T1000 (cell line): ENCODE measurements at places on chromosomes 11 and 22.
A peak's percentile ranks its signal among the peaks of the same experiment; 100 is the strongest.

DNA sequence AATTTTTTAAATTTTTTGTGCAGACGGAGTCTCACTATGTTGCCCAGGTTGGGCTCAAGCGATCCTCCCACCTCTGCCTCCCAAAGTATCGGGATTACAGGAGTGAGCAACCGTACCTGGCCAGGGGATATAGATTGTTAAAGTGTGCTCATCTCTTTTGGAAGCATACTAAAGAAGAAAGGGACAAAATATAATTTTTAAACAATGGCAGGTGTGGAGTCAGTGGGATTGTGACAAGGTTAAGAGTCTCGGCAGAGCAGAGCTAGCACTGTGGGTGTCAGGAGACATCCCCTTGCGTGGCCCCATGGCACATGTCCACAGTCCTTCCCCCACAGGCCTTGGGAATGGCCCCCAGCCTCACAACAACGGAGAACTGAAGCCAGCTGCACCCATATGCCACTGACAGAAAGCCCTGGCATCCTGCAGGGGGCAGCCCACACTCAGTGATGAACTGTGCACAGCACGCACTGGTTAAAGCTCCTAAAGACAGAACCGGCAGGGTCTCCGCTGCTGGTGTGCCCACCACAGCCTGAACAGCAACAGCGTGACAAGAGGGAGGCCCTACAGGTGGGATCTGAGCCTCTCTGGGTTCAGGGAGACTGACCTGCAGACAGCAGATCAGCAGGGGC, 29.9 kb downstream of the SERPIND1 start:
- DNase-seq: no peak

GRCh38 chr11:83259559-83259958, 26.6 kb downstream of the CCDC90B start:
- DNase-seq: no peak

GRCh38 chr11:63931876-63932275, 6.9 kb upstream of the NAA40 start:
- DNase-seq: no peak

- no peak for DNase-seq
These were observed 61.6 kb downstream of the CASP12 start for GRCh38 chr11:104836691-104837090.

GRCh38 chr22:21766691-21767462, 31.3 kb upstream of the YPEL1 start:
- no peak for DNase-seq

GRCh38 chr11:105903113-105903512, 118.9 kb downstream of the MSANTD4 start:
- no peak for DNase-seq

DNA sequence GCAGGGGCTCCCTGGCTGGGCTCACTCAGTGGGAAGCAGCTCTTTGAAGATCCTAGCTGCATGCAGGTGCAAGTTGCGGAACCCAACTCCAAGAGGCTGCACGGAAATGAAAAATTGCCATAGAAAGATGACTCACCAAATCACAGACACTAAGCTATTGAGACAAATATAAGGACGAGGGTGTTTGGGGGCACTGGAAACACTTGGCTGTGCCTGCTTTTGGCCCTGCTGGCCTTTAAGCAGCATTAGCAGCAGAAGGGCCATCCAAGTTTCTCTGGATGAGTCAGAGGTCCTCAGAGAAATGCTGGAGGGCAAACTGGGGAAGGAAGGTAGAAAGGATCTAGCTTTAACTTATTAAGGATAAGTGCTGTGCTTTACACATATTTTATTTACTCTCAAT, 282.3 kb downstream of the KIRREL3 start:
- DNase-seq: no peak

DNA sequence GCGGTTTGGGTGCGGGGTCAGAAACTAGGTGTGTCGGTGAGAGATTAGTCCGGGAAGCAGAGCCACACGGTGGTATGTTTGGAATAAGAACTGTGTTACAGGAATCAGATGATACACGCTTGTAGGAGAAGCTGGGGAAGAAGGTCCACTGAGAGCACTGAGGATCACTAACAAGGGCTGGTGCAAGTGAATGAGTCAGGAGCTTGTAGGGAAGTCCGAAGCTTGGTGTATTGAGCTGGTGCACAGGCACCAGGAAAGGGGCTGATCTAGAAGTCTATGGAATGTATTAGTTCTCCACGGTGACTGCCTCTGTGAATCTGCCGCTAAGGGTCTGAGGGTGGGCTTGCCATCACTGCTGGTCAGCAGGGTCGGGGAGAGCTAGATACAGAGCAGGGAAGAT, 18.8 kb upstream of the GRK3 start:
- DNase-seq: no peak

DNA sequence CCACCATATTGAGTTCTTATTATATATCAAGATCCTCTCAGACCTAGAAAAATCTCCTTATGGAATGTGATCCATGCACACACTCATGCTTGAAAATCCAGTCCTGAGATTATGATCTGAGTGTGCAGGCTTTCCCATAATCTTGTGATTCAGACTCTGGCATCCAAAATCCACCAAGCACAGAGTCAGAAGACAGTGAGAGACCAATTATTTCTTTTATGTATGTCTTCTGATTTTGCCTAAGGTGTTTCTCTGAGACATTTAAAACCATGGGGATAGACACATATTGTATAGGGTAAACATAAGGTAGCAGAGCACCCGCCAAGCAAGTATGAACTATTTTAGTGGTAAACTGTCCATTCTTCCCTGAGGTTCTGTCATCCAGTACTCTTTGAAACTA, 52.0 kb upstream of the MMP13 start:
- no peak for DNase-seq

DNA sequence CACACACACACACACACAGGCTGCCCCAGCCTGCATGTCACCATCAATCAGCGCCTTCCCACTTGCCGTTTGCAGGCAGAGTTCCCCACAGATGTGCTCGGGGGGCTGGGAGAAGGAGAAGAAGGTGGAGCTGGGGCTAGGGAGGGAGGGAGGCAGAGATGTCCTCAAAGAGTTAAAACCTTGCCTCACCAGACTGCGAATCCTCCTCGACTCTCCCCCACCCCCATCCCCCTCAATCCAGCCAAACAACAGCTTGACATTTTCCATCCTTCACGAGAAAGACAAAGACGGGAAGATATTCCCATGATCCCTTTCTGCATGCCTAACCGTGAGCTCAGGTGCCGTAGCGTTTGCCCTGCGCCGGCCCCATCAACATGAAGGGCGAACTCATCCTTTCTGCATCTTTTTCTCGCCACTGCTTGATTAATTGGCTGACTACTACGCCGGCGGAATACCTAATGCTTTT, 365.5 kb downstream of the MIAT start:
- DNase-seq: no peak

DNA sequence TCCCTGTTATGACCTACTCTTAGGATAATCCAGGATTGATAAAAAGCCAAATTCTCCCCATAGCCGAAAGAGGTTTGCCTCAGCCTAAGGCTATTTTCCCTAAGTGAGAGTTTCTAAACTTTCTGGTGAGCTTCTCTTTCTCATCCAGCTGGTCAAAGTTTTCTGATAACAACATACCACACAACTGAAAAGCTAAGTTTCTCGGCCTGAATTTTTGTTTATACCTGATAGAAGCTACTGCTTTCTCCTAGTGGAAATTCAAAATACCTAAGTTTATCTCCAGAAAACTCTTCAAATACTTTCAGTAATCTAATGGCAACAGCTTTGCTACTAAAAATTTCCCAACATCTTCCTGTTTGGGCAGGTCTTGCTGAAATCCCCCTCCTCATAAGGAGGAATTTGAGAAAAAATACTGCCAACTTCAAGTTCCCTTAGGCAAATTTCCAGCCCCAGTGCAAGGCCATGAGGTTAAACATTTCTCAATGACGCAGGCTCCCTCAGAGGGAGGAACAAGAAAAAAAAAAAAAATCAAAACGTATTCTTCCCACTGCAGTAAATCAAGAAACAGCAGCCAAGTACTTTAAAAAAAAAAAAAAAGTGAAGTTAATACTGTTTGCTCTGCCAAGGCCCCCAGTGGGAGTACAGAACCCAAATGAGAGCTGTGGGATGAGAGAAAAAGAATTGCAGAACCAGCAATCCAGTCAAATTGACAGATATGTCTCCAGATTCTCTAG, 127.0 kb downstream of the MRTFA start:
- no peak for DNase-seq

DNA sequence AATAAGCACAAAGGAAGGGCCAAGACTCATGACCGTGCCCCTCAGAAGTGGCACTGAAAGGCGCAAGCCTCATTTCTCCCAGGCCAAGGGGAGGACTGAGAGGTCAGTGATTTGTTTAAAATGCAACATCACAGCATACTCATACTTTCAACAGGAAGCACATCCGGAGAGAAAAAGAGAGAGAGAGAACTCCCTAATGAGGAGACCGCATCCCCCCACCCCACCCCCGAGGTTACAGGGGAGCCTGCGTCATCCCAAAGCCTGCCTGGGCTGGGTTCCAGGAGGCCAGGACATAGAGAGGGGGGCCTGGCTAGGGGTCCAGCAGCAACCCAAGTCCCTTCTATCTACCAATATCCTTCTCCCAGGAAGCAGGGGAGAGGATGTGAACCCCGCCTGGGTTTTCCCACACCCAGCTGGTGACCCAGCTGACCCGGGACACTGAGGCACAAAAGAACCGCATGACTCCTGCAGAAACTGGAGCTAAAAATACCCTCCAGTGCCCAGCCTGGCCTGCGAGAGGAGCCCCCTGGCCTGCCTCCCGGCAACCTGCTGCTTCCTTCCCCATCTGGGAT, 3.8 kb downstream of the CSNK1E start:
- peak; percentile 62 for DNase-seq

DNA sequence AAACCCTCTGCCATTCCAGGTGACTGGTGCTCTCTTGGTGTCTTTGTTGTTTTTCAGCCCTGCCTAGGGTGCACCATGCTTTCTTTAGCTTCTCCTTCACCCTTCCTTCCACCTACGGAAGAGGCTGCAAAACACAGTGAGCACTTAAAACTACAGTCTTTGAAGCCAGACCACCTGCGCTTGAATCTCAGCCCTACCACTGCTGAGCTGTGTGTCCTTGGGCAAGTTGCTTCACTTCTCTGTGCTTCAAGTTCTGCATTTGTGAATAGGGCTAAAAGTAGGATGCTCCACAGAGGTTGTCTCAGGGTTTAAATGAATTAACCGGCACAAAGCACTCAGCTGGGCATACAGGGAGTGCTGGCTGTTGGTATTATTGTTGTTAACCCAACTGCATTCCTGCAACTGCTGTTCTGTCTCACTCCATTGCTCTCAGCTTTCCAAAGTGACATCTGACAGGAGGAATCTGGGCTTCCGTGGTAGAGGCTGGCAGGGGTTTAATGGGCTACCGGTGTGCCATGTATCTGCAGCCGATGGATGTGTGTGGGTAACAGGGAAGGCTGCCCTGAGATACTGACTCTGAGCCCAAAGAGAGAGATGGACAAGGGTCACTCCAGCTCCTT, 139.3 kb downstream of the FBXO7 start:
- no peak for DNase-seq

- DNase-seq: no peak
These were observed 10.4 kb upstream of the RASL10A start for GRCh38 chr22:29325785-29326315.

GRCh38 chr11:19366992-19367709, 126.4 kb upstream of the E2F8 start:
- no peak for DNase-seq

- no peak for DNase-seq
These were observed 109.5 kb upstream of the DDI1 start for GRCh38 chr11:103926990-103927389.

- DNase-seq: no peak
These were observed 4.9 kb upstream of the IFITM10 start for GRCh38 chr11:1755344-1755691.

DNA sequence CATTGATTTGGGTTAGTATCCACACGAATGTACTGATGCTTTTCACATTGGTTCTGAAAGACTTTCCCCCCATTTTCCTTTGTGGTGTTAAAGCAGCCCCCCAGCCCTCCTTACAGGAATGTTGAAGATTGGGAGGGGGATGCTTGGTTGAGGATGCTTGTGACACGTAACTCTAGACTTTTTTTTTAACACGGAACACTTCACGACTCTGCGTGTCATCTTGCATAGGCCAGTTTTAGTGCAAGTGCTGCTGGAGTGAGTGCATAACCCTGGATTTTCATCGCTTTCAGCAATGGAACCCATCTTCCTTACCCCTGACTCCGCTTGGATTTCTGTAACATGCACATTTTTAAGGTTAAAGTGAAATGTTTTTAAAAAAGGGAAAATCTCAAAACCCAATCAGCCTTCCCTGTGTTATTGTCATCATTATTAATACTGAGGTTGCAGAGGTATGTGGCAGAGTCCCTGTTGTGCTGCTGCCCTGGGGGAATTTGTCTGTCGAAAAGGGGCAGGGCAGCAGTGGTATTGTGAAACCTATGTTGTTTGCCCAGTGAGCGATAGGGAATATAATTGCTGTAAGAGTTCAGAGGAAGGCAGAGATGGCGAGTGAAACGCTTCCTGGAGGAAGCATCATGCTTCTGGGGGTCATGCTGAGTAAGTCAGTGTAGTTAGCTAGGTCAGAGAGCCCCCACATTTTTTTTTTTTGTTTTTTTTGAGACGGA, 12.1 kb downstream of the CECR2 start:
- no peak for DNase-seq

- DNase-seq: no peak
These were observed 83.4 kb downstream of the CEP164 start for GRCh38 chr11:117410861-117411710.

DNA sequence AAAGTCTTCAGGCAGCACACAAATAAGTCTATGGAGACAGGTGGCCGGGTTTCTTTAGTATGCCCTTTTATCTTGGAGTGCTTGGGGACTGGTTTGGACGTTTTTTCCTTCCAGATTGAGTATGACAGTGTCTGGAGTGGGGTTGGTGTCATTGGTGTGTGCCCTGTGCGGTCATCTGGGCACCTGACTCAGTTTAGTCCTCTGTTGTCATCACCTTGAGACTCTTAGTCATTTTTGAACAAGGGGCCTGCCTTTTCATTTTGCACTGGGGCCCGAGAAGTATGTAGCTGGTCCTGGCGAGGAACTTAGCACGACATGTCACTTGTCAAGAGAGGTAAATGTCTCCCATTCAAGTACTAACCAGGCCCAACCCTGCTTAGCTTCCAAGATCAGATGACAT, 27.2 kb upstream of the MYO18B start:
- DNase-seq: no peak

- DNase-seq: no peak
These were observed at the start of gene APOBEC3H for GRCh38 chr22:39097098-39098020. APOBEC3H (plus strand) TSS chr22:39097244; CDS start chr22:39100279, 3,035 bp downstream.

GRCh38 chr11:74464746-74465145, 2.6 kb downstream of the KCNE3 start:
- DNase-seq: no peak

DNA sequence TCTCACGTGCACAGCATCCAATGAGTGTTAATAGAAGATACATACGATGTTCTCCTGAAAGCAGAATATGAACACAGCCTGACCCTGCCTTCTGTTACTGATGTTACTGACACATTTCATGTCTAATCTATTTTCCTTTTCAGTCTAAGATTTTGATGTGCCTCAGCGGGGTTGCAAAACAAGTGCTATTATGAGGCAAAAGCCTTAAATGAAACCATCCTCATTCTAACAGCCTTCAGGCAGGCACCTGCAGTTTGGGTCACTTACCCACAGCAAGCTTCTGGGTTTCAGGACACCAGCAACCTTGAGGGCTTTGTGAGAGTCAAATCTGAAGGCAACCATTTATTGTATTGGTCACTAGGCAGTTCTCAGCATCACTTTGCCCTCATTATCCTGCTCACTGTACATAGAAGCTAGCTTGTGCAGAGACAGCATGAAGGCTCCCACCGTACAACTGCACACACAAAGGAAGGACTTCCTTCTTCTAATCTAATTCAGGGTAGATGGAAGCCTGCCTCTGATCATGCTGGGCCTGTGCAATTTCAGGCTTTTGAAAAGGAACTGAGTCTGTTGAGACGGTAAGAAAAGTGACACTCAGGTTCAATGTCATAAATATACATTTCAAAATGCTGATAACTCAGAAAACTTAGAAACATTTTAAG, 183.2 kb upstream of the PITPNB start:
- no peak for DNase-seq

- DNase-seq: peak; percentile 59
These were observed 1.6 kb downstream of the TMEM132A start for GRCh38 chr11:60925868-60926267.
